ENCODE measurements at places on chromosomes 13 and 19. TPM values are rescaled to one million over a fixed set of nuclear protein-coding genes. Genes with fewer than 3 reads are reported as not detected.

DNA sequence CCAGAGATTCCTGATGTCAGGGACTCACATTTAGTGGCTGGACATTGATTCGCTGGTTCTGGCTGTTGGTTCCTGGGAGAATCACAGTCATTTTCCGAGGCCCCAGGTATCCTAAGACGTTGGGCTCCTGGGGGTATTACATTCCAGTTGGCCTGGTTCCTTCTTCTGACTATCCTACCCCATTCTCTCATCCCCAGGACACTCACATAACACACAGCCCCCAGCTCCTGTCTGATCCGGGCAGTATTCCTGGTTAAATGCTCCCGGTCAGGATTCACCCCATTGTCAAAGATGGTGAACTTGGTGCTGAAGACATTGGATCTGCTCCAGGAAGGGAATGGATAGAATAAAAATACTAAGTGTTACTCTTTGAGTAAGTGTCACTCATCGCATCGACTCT is 11.5 kb downstream of the PPP1R15A start:
- DNase-seq, result no peak

Gene CGB2
- 2.9 TPM for total RNA-seq

DNA sequence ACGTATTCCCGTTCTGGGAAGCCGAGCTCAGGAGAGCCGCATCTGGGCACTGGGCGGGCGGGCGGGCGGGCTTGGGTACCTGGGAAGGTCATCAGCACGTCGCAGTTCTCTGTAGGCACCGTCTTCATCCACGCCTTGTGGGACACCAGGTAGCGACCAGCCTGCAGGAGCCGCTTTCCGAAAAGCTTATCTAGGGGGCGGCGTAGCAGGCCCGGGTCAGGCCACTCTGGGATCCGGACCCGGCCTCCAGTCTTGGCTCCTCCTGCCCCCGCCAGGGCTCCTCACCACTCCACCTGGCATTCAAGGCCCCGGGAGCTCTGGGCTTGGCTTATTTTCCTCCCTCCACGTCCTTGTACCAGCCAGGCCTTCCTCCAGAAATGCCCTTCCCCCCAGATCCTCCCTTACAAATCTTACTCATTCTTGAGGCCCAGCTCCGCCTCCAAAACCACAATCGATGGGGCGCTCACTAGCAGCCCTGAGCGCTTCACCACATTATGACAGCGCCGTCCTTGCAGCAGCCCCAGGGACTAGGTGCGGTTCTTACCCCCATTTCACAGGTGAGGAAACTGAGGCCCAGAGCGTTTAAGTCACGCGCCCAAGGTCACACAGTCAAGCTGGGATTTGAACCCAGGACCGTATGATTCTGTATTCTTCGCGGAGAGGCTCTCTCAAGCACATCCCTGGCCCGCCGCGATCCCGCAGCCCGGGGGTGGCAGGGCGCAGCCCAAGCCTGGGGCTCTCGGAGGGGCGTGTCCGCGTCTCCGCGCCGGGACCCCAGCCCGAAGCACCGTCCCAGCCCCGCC is 843 bp downstream of the ANO8 start:
- DNase-seq, result peak; percentile 75

GRCh38 chr13:31978021-31978420 is 53.6 kb upstream of the FRY start:
- DNase-seq, result peak; percentile 19

Gene JAK3
- total RNA-seq, result 1.8 TPM

DNA sequence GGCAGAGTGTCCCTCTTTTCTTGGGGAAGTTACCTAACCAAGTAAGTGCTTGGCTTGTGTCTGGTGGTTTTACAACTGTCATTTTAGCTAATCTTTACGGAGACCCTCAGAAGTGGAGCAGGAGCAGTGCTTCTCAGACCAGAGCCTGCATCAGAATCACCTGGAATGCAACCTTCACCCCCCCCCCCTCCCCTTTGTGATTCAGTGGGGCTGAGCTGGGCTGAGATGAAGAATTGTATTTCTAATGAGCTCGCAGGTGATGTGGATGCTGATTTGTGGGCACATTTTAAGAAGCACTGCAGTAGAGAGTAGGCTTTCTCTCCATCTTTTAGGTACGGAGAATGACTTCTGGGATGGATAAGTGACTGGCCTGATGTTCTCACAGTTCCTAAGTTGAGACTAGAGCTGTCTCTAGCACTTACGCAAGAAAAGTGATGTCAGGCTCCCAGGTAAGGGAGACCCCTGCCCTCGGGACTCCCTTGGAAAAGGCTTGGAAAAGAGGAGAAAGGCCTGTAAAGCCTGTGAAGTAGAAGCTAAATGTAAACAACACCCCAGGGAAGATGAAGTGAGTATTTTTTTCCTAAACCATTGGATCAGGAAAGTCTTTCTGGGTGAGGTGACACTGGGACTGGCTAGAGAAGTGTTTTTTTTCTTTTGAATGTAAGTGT is 23.3 kb upstream of the RNF113B start:
- no peak for DNase-seq

DNA sequence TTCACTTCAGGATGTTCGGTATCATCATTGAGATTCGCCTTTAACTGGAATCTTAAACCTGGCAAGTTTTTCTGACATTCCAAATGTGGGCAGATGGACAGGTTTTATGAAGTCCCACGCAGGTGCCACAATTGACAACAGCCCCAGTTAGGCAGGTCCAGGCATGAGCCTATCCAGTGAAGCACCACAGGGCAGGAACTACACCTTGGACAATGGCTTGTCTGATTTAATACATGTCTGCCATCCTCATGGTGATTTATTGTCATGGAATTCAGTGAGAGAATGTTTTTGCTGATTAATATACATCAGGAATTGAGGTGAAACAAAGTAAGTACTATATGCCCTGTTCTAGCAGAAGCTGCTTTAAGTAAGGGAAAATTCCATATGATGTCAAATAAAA is 10.2 kb upstream of the TPP2 start:
- no peak for DNase-seq

GRCh38 chr19:38234615-38235014 is 10.6 kb upstream of the DPF1 start:
- DNase-seq, result no peak

Gene RGL3
- total RNA-seq, result 3.6 TPM

Gene ARRDC5
- total RNA-seq, result not detected

Gene APLP1
- total RNA-seq, result 66.0 TPM

Gene DUS3L
- 18.4 TPM for total RNA-seq

DNA sequence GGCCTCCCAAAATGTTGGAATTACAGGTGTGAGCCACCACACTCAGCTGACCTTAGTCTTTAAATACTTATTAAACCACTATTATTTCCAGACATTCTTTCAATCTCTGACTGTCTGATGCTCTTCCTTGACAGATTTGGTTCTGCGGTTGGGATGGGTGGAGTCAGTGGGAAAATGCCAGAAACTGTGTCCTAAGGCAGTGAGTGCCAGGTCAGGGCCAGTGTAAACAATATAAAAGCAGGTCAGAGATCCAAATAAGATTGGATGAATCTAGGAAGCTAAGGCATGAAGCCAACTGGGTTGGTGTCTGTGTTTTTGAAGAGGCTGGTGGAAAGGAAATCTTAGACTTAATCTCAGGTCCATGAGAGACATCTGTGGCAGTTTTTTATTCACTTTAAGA is 74.7 kb downstream of the KLF5 start:
- DNase-seq, result peak; percentile 23

GRCh38 chr13:32267836-32268439 is 47.2 kb downstream of the ZAR1L start:
- no peak for DNase-seq

Gene SIGLEC8
- total RNA-seq, result not detected

GRCh38 chr13:94433055-94433961 is 46.2 kb downstream of the DCT start:
- DNase-seq, result no peak

Gene ACTMAP
- total RNA-seq, result 9.6 TPM

- DNase-seq, result no peak
Observed at GRCh38 chr13:47044842-47045241, 148.0 kb upstream of the HTR2A start.

GRCh38 chr13:24153347-24153746 is 7.2 kb upstream of the SPATA13 start:
- DNase-seq, result no peak
